ENCODE measurements at places on chromosomes 7 and 10.

DNA sequence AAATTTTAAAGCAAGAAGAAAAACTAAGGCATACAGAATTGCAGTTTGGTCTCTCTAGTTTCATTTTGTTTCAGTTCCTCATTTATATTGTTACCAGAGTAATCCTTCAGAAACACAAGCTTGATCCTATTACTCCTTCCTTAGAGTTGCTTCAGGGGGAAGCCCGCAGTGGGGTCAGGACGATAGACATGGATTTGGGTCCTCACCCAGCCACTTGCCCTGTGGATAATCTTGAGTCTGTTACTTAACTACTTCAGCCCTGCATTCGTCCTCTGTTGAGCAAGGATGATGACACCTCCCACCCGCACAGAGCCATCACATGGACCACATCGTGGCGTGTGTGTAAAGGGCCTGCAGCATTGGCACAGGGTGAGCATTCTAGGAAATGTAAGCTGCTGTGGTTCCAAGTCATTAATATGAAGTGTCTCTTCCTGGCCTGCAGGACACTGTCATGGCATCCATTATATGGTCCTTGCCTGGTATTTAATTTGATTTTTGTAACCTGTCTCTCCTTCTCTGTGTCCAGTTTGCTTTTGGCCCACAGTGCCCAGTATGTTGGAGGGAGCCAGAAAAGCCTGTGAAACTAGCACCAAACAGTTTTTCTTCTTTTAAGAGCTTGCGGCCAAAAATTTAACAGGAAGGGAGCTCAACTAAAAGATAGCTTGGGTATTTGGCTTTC, 111.2 kb downstream of the EEPD1 start:
- H3K4me3 ChIP-seq: no peak overlapping the region
- H3K4me1 ChIP-seq: peaks cover 28% of the 10 kb centered on the region
- no peak overlapping the region for H3K27ac ChIP-seq
- no peak for DNase-seq
- no peaks in the 10 kb centered on the region for H3K36me3 ChIP-seq

DNA sequence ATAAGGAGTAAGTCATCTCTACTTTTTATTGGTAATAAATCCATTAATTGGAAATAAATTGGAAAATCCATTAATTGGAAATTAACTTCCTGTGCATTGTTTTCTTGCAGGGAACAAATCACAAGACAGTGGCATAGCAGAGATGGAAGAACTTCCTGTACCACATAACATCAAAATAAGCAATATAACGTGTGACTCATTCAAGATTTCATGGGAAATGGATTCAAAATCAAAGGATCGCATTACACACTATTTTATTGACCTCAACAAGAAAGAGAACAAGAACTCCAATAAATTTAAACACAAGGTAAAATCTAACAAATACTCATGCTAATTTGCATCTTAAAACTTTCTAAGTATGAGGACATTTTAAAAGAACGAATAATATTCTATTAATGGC, 57.8 kb downstream of the PHYHIPL start:
- no peaks in the 10 kb centered on the region for H3K36me3 ChIP-seq
- DNase-seq: no peak
- no peaks in the 10 kb centered on the region for H3K4me1 ChIP-seq
- H3K27me3 ChIP-seq: no peaks in the 10 kb centered on the region
- no peak overlapping the region for H3K4me3 ChIP-seq
- no peak overlapping the region for H3K27ac ChIP-seq

GRCh38 chr7:2607923-2608904, 23.6 kb upstream of the TTYH3 start:
- H3K36me3 ChIP-seq: no peaks in the 10 kb centered on the region
- no peak overlapping the region for H3K27ac ChIP-seq
- no peaks in the 10 kb centered on the region for H3K27me3 ChIP-seq
- DNase-seq: no peak

DNA sequence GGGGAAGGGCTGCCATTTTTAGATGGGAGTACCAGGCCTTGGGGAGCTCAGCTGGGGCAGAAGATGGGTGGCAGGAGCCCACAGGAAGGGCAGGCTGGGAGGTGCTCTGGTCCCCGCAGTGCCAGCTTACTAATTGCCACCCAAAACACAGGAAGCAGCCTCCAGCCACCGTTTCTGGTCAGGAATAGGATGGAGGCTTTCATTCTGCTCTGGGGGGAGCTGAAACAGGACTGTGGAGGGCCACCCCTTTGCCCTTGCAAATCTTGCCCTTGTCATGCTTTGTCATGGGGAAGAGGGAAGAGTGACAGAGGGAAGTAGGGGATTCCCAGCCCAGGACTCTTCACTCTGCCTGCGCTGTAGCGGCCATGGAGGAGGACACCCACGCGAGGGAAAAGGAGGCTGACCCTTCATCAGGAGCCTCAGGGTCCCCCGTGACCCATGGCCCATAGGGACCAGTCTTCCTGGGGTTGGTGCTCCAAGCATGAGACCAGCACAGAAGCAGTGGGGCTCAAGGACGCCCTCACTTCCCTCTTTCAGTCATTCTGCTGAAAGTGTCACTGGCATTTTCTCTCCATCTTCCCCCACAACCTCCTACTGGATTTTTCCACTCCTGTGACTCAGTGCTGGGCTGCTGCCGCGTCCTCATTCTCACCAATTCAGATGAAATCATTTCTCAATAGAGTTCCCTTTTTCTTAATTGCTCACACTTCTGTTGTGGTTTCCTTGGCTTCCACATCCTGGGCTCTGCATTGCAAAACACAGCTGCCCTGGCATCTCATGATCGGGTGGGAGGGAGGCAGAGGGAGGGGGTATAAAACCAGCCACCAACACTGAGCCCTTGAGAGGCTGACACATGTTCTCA, 61.9 kb downstream of the MKI67 start:
- no peaks in the 10 kb centered on the region for H3K27me3 ChIP-seq
- peak; percentile 88 for DNase-seq
- H3K4me3 ChIP-seq: peak overlapping the region; percentile 59

DNA sequence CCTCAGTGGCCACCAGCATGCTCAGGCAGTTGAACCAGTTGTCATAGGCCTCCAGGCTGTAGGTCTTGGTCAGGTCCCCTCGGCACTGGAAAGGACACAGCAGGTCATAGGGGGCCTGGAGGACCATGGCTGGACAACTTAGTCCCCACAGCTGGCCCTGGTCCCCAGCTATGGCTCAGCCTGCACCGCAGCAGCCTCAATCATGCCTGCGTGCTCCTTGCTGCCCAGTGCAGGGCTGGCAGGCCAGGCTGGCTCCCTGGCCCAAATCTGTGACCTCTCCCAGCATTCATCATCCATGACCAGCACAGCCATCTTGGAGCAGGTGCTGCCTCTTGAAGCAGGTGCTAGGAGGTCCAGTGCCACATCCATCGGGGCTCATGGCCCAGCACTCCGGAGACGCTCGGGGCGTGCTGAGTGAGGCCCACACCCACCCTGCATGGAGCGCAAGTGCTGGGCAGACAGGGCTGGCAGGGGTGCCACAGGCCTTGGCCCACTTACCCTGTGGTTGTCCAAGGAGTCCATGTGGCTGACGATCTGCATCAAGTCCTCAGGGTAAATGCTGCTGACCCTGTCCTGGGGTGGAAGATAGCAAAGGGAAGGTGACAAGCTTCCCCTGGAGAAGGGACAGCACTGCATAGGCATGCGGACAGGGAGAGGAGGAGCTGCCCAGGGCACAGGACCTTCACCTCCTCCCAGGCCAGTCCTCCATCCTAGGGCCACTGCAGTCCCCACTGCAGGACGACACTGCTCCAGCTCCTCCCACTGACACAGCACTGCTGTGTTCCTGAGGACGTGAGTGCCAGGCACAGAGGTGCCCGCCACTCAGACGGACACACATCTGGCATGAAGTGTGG, 61.7 kb downstream of the CSGALNACT2 start:
- peaks cover 4% of the 10 kb centered on the region for H3K4me1 ChIP-seq
- no peaks in the 10 kb centered on the region for H3K27me3 ChIP-seq
- no peaks in the 10 kb centered on the region for H3K36me3 ChIP-seq
- H3K27ac ChIP-seq: no peak overlapping the region
- no peak overlapping the region for H3K4me3 ChIP-seq
